Activated effector memory CD4-positive, alpha-beta T cell treated with Interleukin-2 at 50 U/mL for 16 hours (primary cell): ENCODE measurements at places on chromosomes 4 and X.

GRCh38 chr4:57110640-57111511 lies 691 bp upstream of the IGFBP7 start:
- no peak for DNase-seq

GRCh38 chr4:138673053-138673452 lies 342.5 kb upstream of the NOCT start:
- DNase-seq: no peak

DNA sequence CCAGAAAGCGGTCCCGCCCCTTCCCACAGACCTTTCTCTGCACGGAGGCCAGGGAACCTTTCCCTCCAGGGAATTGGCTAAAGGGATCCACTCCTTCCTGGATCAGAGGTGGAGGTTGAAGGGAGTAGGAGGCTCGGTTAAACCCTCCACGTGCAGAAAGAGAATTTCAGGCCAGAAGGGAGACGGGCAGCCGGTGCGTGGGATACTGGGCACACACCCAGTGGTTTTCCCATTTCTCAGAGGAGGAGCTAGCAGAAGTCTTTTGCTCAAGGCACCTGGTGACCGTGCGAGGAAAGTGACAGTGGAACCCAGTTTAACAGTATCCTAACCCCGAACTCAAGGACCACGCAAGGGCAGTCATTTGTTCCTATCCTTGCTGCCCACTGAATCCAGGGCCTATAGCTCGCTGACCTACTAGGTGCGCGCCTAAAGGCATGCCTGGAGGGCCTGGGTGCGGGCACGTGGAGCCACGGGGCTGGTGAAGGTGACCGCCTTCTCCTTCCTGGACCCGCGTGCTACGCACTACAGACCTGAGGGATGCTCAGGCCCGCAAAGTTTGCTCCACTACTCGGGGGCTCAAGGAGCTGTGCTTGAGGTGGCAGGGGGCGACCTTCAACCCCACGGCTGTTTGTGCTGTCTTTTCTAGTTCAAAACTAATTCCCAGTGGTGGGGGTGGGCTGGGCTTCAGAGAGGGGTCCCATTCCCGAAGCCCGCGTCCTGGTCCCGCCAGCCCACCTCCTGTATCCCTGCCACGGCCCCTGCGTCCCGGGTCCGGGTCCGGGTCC lies 587 bp upstream of the AFF2 start:
- no peak for DNase-seq

DNA sequence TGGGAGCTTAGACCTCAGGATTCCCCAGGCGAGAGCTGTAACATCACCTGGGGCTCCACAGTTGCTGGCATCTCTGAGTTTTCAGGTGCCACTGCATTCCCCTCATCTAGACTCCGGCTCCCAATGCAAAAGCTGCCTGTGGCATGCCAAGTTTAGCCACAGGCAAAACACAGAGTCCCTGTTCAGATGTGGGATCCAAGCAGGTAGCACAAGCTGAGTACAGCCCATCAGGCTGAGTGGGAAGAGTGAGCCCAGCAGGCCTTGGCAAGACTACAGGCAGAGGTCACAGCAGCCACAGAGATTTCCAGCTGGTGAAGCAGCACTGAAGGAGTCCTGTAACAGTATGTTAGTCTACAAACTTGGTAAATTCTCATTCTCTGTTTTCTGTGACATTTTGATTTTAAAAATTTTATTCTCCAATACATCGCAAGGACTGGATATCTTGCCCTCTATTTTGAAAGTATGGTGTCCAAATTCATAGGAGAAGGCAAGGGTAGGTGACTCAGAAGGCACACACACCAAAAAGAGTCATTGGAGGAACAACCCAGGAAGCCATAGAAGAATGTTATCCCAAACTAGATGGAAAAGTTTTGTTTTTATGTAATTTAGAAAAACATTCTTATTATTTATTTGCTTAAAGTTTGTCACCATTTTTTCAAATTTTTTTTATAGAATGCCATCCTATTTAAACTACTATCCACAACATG lies 13.6 kb upstream of the CXCL2 start:
- DNase-seq: no peak

GRCh38 chr4:43898836-43899235 lies 549.8 kb downstream of the KCTD8 start:
- DNase-seq: no peak

- DNase-seq: no peak
Measured at GRCh38 chrX:12999422-12999821, 24.5 kb downstream of the TMSB4X start.

GRCh38 chrX:87006561-87006960 lies 511.0 kb upstream of the KLHL4 start:
- no peak for DNase-seq

DNA sequence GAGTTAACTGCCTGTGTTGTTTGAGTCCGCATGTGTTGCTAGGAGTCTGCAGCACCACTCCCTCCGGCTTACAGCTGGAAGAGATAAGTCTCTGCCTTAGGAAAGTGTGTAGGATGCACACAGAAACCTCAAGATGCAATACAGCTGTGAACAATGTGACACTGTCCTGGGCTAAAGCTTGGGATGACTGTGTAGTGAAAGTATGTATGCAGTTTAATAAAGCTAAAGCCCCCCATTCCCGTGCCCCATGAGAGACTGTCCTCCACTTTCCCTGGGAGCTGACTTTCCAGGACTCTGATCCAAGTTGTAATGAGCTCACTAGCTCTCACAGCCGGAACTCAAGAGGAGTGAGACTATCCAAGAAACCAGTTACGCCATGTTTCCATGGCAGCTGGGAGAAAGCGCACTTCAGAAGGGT lies 156.6 kb upstream of the FTHL17 start:
- DNase-seq: no peak

GRCh38 chr4:108874806-108875205 lies 112.0 kb upstream of the ETNPPL start:
- no peak for DNase-seq

DNA sequence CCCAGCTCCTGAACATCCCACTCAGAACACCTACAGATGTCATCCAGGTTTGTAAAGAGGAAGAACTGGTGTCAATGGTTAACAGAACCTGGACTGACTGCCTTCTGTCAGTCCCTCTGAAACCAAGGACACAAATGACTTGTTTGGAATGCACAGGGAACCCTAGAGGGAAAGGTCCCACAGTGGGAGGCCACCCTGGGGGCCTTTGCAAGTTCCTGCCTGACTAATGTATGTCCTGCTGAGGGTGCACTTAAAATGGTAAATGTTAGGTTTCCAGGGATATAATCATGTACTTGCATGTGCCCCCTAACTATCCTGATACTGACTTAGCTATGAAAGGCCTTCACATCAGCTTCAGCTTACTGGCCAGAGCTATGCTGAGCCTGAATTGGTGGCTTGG lies 15.0 kb upstream of the XAGE2 start:
- no peak for DNase-seq

DNA sequence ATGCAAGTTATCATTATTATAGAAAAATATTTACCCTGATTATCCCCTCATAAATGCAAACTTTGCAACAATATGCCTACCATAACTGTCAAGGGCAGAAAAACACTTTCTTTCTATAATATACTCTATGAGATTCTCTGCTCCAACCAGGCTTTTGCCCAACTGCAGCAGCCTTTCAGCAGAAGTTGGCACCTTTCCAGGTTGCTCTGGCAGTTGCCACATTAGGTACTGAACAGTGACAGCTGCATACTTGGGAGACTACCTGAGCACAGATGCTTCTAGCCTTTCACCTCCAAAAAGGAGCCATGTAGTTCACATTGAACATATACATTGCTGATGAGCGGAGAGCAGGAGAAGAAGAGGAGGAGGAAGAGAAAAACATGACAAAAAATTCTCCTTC lies 69.5 kb upstream of the BRWD3 start:
- no peak for DNase-seq

- DNase-seq: no peak
Measured at GRCh38 chr4:33785843-33786242, 2458.5 kb downstream of the ARAP2 start.

DNA sequence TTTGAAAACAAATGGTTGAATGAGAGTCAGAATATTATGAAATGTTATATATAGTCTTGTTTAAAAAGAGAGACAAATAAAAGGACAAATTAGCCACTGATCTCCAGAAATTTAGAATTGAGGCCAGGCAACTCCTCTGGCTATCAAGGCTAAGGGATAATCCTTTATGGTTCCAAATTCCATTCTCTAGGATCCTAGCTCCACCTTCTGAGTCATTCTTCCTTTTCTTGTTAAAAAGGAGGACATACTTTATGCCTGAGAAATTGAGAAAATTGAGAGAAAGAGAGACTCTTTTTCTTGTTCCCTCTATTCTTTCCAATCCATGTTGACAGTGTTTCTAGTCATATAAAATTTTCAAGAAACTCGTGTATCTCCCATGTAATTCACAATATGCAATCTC lies 1299.5 kb downstream of the FSTL5 start:
- DNase-seq: no peak

GRCh38 chr4:149108626-149109025 lies 666.4 kb upstream of the NR3C2 start:
- no peak for DNase-seq

- DNase-seq: no peak
Measured at GRCh38 chrX:22758807-22759481, 240.8 kb upstream of the DDX53 start.

DNA sequence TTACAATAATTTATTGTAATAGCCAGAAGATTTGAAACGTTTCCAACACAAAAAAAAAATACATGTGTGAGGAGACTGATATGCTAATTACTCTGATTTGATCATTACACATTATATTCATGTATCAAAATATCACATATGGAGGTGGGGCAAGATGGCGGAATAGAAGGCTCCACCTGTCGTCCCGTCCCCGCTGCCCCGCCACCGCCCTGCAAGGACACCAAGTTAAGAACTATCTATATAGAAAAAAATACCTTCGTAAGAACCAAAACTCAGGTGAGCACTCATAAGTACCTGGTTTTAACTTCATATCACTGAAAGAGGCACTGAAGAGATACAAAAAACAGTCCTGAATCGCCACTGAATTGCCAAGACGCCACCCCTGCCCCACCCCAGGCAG lies 60.9 kb upstream of the SCRG1 start:
- DNase-seq: no peak

DNA sequence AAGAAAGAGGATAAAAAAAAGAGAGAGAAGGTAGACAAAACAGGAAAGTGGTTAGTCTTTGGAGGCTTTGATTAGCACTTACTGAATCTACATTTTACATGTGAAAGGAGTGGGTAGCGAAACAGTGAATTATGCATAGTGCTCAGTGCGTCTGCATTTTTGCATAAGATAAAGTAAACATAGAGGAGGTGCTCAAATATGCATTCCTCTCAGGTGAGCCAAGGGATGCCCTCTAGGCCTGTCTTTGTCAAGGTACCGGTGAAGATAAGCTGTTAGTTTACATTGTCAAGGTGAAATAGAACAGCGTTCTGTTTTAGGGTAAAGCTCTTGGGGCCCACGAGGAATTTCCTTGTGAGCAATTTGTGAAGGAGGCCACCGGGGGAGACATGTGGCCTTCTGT lies 260.6 kb downstream of the TRIML1 start:
- no peak for DNase-seq

- no peak for DNase-seq
Measured at GRCh38 chr4:169225058-169225751, 45.6 kb downstream of the SH3RF1 start.

- no peak for DNase-seq
Measured at GRCh38 chr4:13887010-13887409, 259.5 kb upstream of the BOD1L1 start.

DNA sequence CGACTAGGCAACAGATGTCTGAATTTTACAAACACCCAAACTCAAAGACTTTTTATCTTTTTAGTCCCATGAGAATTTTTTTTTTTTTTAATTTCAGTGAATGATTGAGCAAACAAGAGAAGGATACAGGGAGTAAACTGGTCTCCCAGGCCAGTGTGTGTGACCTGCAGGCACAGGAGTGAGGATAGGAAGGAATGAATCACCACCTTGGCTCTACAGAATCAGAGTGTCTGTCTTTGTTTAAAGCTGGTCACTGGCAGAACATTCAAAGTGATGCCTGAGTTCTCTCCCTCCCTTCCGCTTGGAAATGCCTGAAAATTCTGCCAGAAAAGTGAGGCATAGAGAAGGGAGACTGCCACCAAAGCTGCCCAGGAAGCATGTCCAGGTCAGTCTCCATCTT lies 69.5 kb downstream of the PARM1 start:
- no peak for DNase-seq

GRCh38 chr4:4776934-4777333 lies 82.5 kb upstream of the MSX1 start:
- no peak for DNase-seq

GRCh38 chr4:173301518-173302201 lies 32.5 kb downstream of the HMGB2 start:
- no peak for DNase-seq

DNA sequence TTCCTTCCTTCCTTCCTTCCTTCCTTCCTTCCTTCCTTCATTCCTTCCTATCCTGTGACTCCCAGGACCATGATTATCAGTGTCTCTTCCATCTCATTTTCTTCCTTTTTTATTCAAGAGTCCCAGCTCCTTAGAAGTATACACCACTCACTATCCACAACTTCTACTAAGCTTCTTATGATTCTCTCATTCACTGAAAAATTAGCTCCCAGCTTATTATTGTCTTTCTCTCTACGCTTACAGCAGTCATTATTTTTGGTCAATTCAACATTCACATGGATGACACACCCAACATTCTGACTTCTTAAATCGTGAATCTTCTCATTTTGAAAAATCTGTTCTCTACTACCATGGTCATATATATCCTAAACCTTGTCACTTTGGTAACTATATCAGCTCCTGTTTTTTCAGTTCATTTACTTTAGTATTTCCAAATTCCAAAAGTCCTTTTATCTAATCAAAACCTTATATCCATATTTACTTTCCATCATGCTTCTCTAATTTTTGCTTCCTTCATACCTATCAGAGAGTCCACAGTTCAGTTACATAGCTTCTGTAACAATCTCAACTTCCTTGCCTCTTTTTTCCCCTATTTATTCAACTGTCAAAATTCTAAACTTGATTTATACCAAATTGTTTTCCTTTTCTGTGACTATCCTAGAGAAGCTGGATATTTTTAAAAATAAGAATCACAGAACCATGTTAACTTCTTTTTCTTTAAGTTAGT lies 677.5 kb downstream of the RAPGEF2 start:
- no peak for DNase-seq
